Stomach (tissue), 19 donors: ENCODE measurements at places on chromosomes 1 and 21. TPM values are rescaled to one million over a fixed set of nuclear protein-coding genes. Genes with fewer than 3 reads are reported as not detected.

The NR1I3 gene
- not detected for total RNA-seq

The ADORA3 gene
- 0.29 TPM for total RNA-seq

The CLCA4 gene
- 1.1 TPM for total RNA-seq

The SDF4 gene
- total RNA-seq = 65.3 TPM

The B4GALT2 gene
- 19.8 TPM for total RNA-seq

The EVI5 gene
- total RNA-seq = 200 TPM

The HAO2 gene
- not detected for total RNA-seq

The AADACL4 gene
- total RNA-seq = not detected

The C1orf94 gene
- not detected for total RNA-seq

The SLC25A34 gene
- 3.6 TPM for total RNA-seq

The SH2D2A gene
- 0.73 TPM for total RNA-seq

The PODN gene
- 47.2 TPM for total RNA-seq

The OR2T29 gene
- total RNA-seq = not detected

The MROH9 gene
- not detected for total RNA-seq

The OR2M4 gene
- total RNA-seq = not detected

The MPL gene
- total RNA-seq = not detected

- peaks cover 17% of the 10 kb centered on the region for H3K27me3 ChIP-seq
- peaks cover 25% of the 10 kb centered on the region for H3K4me1 ChIP-seq
- peak; percentile 13 for DNase-seq
Measured at GRCh38 chr1:47184090-47184821, 5.6 kb downstream of the PDZK1IP1 start.

DNA sequence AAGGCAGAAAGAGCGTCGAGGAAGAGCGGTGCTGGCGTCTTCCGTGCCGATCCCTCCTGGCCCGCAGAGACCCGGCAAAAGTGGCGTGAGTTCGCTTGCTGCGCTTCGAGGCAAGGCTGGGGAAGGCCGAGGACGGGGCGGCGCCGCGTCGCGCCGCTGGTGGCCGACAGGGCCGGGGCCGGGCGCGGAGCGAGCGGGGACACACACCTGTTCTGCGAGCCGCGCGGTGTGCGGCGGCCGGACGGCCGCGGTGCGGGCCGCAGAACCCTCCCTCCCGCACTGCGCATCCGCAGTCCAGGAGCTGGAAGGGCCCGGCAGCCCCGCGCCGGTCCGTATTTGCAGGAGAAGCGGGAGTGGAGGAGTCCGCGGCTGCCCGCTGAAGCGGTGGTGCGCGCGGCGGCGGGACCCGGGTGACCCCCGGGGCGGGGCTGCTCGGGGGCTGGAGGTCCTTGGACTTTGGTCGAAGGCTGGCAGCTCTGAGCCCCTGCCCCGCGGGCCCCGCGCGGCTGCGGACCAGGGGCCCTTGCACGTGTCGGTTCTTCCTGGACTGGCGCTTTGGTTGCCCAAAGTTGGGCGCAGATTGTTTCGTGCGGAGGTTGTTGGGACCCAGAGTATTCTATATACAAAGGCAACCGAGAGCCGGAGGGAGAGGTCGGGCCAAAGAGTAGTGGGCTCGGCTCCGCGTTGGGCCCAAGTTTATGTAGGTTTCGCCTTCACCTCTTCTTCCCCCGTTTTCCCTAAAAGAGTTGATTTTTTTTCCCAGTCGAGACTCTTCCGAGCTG lies 2.6 kb downstream of the RNF220 start:
- H3K27ac ChIP-seq = no peak overlapping the region
- DNase-seq = peak; percentile 51
- H3K36me3 ChIP-seq = no peaks in the 10 kb centered on the region

GRCh38 chr21:44497703-44498126 lies 42.3 kb downstream of the KRTAP10-1 start:
- H3K27ac ChIP-seq = no peak overlapping the region
- H3K4me1 ChIP-seq = peaks cover 23% of the 10 kb centered on the region
- no peaks in the 10 kb centered on the region for H3K36me3 ChIP-seq
- no peaks in the 10 kb centered on the region for H3K27me3 ChIP-seq
- DNase-seq = peak; percentile 46

GRCh38 chr1:154342132-154342531 lies 16.8 kb downstream of the ATP8B2 start:
- peaks cover 95% of the 10 kb centered on the region for H3K36me3 ChIP-seq
- H3K4me3 ChIP-seq = no peak overlapping the region
- H3K27me3 ChIP-seq = no peaks in the 10 kb centered on the region
- peaks cover 31% of the 10 kb centered on the region for H3K4me1 ChIP-seq
- DNase-seq = no peak

GRCh38 chr1:53176452-53177208 lies 20.0 kb upstream of the CPT2 start:
- peak; percentile 82 for DNase-seq
- peaks cover 43% of the 10 kb centered on the region for H3K4me1 ChIP-seq
- no peak overlapping the region for H3K4me3 ChIP-seq
- H3K27ac ChIP-seq = peak overlapping the region; percentile 76

DNA sequence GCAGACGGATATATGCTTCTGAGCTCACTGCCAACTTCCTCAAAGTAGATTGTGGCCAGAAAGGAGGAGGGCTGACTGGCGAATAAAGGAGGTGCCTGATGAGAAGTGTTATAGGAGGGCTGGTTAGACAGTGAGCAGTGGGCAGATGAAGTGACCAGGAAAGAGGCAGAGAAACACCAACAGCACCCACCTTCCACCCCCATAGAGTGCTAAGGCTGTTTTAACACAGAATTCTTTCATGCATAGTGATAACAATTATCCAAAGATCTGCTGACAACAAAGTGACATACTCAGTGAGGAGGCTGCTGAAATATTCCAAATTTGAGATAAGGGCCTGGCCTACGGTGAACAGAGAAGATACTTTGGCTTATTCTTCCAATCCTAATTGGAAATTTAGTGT lies 21.2 kb upstream of the MTR start:
- H3K4me1 ChIP-seq = no peaks in the 10 kb centered on the region
- no peak overlapping the region for H3K27ac ChIP-seq
- no peak overlapping the region for H3K4me3 ChIP-seq
- DNase-seq = no peak

- H3K27me3 ChIP-seq = peaks cover 21% of the 10 kb centered on the region
- DNase-seq = peak; percentile 5
- no peak overlapping the region for H3K27ac ChIP-seq
Measured at GRCh38 chr21:46071082-46071481, 26.8 kb upstream of the COL6A2 start.

GRCh38 chr21:37139154-37139553 lies 66.1 kb downstream of the TTC3 start:
- no peaks in the 10 kb centered on the region for H3K27me3 ChIP-seq
- DNase-seq = no peak
- H3K27ac ChIP-seq = no peak overlapping the region
- peaks cover 25% of the 10 kb centered on the region for H3K36me3 ChIP-seq
- no peaks in the 10 kb centered on the region for H3K4me1 ChIP-seq
- H3K4me3 ChIP-seq = no peak overlapping the region

- H3K4me1 ChIP-seq = peaks cover 22% of the 10 kb centered on the region
- peak; percentile 98 for DNase-seq
- H3K36me3 ChIP-seq = no peaks in the 10 kb centered on the region
- peak within 1 kb of the TSS; percentile 97 for H3K4me3 ChIP-seq
- H3K27ac ChIP-seq = peak within 1 kb of the TSS; percentile 93
Measured at GRCh38 chr1:16351994-16352841, at the start of gene FBXO42. FBXO42 (minus strand) TSS chr1:16352480; CDS start chr1:16315418, 37,062 bp downstream.

- no peak overlapping the region for H3K4me3 ChIP-seq
- peaks cover 47% of the 10 kb centered on the region for H3K4me1 ChIP-seq
- DNase-seq = no peak
- peak overlapping the region; percentile 92 for H3K27ac ChIP-seq
- peaks cover 9% of the 10 kb centered on the region for H3K27me3 ChIP-seq
Measured at GRCh38 chr1:16156848-16157495, 1.1 kb upstream of the EPHA2 start.

DNA sequence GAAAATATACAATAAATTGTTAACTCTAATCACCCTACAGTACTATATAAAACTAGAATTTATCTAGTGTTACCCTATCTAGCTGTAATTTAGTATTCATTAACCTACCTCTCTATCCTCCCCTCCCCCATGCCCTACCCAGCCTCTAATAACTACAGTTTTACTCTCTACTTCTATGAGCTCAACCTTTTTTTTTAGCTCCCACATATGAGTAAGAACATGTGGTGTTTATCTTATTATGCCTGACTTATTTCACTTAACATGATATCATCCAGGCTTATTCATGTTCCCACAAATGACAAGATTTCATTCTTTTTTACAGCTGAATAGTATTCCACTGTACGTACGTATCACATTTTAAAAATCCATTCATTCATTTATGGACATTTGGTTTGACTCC lies 46.0 kb upstream of the WARS2 start:
- no peaks in the 10 kb centered on the region for H3K36me3 ChIP-seq
- H3K4me3 ChIP-seq = no peak overlapping the region
- no peak overlapping the region for H3K27ac ChIP-seq
- no peak for DNase-seq
- H3K27me3 ChIP-seq = no peaks in the 10 kb centered on the region
- H3K4me1 ChIP-seq = no peaks in the 10 kb centered on the region

- H3K4me1 ChIP-seq = no peaks in the 10 kb centered on the region
- no peak overlapping the region for H3K27ac ChIP-seq
- no peak overlapping the region for H3K4me3 ChIP-seq
- no peak for DNase-seq
- no peaks in the 10 kb centered on the region for H3K27me3 ChIP-seq
Measured at GRCh38 chr1:215971793-215972441, 404.8 kb downstream of the KCTD3 start.

GRCh38 chr21:42806509-42807140 lies 72.7 kb downstream of the WDR4 start:
- DNase-seq = no peak
- peaks cover 10% of the 10 kb centered on the region for H3K4me1 ChIP-seq
- no peak overlapping the region for H3K27ac ChIP-seq

GRCh38 chr21:25735646-25736597 lies 1.1 kb downstream of the GABPA start:
- no peaks in the 10 kb centered on the region for H3K27me3 ChIP-seq
- peaks cover 2% of the 10 kb centered on the region for H3K36me3 ChIP-seq
- DNase-seq = peak; percentile 94
- H3K4me1 ChIP-seq = peaks cover 36% of the 10 kb centered on the region

- no peak overlapping the region for H3K4me3 ChIP-seq
- DNase-seq = no peak
- no peaks in the 10 kb centered on the region for H3K27me3 ChIP-seq
- H3K27ac ChIP-seq = no peak overlapping the region
- peaks cover 3% of the 10 kb centered on the region for H3K4me1 ChIP-seq
Measured at GRCh38 chr1:232635778-232636356, 5.9 kb upstream of the SIPA1L2 start.

DNA sequence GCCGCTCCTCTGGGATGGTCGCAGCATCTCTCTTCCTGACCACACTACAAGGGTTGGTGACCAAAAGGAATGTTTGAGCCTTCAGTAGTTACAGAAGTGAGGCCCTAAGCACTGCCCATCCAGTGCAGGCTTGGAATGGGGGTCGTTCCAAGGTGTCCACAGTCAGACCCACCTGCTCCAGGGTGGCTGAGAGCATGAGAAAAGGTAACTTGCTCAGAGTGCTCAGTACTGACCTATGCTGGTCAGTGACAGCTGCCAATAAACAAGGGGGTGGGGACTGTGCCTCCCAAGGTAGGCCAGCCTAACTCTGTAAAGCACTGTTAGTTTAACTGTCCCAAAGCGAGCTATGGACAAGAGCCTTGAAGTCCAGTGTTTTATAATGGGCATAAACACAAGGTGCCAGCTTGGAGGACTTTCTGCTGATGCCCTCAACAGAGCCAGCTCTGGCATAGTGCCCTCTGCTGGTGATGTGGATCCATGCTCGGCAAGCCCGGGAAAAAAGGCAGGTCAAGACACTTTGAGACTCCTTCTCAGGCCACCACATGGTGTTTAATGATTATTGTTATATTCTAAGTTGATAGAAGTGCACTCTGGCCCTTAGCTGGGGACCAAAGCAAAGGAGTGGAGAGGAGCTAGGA lies 78.1 kb upstream of the DNAH14 start:
- no peak overlapping the region for H3K4me3 ChIP-seq
- DNase-seq = peak; percentile 62
- no peaks in the 10 kb centered on the region for H3K4me1 ChIP-seq

DNA sequence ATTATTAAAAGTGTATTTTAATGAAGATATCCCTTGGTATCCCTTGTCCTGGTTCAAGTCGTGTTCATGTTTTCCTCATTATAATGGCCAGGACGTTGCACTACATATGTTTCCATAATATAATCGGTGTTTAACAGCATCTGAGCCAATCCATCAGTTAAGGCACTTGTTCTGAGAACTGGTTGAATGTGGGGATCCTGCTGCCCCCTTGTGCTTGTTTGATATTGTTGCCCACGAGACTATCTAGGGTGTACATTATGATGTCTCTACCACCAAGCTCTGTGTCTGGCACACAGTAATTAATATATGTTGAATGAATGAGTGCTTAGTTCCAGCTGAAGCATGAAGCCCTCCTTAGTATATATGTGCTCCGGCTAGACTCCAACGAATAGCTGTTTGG lies 193.0 kb downstream of the CACNA1E start:
- no peaks in the 10 kb centered on the region for H3K36me3 ChIP-seq
- no peaks in the 10 kb centered on the region for H3K27me3 ChIP-seq
- no peak overlapping the region for H3K4me3 ChIP-seq
- H3K27ac ChIP-seq = no peak overlapping the region
- no peaks in the 10 kb centered on the region for H3K4me1 ChIP-seq
- peak; percentile 78 for DNase-seq

- H3K27me3 ChIP-seq = no peaks in the 10 kb centered on the region
- no peak for DNase-seq
Measured at GRCh38 chr1:167136191-167136614, 42.3 kb downstream of the STYXL2 start.

DNA sequence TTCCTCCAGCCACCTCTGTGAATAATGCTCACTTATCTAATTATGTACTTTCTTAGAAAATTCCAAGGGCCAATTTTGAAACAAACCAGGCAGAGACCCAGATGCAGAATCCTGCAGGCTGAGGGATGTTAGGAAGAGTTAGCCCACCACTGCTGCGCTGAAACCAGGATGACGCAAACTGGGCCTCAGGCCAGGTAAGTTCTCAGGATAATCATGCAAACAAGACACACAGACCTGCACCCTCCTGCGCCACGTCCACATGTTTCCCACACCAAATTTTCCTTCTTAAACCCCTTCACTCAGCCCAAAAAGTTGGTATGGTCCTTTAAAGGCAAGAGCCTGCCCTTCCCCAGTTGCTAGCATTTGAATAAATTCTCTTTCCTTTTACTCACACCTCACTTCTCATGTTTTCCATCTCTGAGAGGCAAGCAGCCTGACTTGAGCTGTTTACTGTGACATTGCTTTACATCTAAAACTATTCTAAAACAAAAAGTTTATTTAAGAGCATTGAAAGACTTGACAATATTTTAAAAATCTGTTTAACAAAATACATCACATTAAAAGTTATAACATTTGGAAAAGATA lies 887.1 kb downstream of the LRRIQ3 start:
- H3K27me3 ChIP-seq = no peaks in the 10 kb centered on the region
- peak; percentile 12 for DNase-seq
- no peaks in the 10 kb centered on the region for H3K4me1 ChIP-seq
- H3K4me3 ChIP-seq = no peak overlapping the region

DNA sequence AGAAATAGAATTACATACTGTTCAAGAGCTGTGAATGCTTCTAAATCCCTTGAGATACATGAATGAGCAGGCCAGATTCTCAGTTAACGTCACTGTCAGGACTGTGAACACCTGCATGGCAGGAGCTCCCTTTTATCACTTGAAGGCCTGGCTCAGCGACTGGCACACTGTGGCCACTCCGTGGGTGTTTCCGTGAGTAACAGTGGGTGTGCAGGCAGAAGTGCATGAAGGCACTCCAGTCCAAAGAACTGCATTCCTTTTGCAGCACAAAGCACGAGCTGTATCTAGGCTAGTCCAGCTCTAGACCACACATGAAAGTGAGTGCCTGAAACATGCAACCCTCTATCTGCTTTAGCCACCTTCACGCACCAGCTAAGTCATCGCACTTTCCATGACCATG lies 9.6 kb upstream of the SIM2 start:
- peaks cover 36% of the 10 kb centered on the region for H3K27me3 ChIP-seq
- H3K4me1 ChIP-seq = peaks cover 30% of the 10 kb centered on the region
- H3K36me3 ChIP-seq = no peaks in the 10 kb centered on the region
